ENCODE measurements at places on chromosomes 4 and X. TPM values are rescaled to one million over a fixed set of nuclear protein-coding genes. Genes with fewer than 3 reads are reported as not detected.

FGF16 gene
- 2.3 TPM for total RNA-seq

IGSF1 gene
- total RNA-seq, result 19.5 TPM

UCP1 gene
- 0.21 TPM for total RNA-seq

PCYT1B gene
- total RNA-seq, result 16.5 TPM

FAM149A gene
- 22.5 TPM for total RNA-seq

FAM184B gene
- total RNA-seq, result 0.49 TPM

STBD1 gene
- total RNA-seq, result 2.6 TPM

FOXR2 gene
- not detected for total RNA-seq

All from GM23338 (cell line).